Fibroblast of skin of right quadriceps (primary cell): ENCODE measurements at places on chromosomes 3 and 15.
A peak's percentile ranks its signal among the peaks of the same experiment; 100 is the strongest.

GRCh38 chr3:142844339-142844977 is 44.4 kb downstream of the PCOLCE2 start:
- peak; percentile 55 for DNase-seq

GRCh38 chr3:8987645-8988383 is 24.5 kb upstream of the RAD18 start:
- DNase-seq, result peak; percentile 63

- DNase-seq, result peak; percentile 58
Measured at GRCh38 chr3:8387571-8387970, 114.1 kb upstream of the LMCD1 start.

DNA sequence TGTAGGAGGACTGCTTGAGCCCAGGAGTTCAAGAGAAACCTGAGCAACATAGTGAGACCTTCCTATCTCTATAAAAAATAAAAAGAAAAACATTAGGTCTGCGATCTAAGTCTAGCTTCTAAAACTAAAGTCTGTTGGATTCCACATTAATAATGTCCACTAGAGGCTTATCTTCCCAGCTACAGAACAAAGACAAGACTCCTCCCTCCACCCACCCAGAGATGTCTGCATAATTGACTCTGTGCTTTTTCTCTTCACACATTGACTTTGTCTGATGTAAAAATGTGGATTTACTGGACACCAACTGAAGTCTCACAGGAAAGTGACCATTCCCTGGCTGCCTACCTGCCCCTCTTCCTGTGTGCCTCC is 91.8 kb downstream of the ATP10A start:
- DNase-seq, result no peak

DNA sequence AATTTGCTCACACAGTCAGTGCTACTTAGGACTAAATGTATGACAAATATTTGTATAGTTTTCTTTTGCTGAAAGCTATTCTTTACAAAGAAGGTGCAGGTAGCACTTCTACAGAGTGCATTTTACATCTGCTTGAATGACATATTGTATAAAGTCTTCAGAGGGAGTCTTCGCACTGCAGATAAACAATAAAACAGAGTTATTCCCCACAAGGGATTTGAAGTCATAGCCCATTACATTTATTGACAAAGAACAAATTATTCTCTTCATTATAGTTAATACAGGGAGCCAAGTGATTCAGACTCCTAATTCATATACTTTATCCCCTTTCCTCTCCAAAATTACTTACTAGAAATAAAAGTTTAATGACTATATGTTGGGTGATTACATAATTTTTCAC is 529.7 kb downstream of the EDEM1 start:
- no peak for DNase-seq

GRCh38 chr3:157753787-157754136 is 250.5 kb upstream of the VEPH1 start:
- no peak for DNase-seq

- DNase-seq, result peak; percentile 21
Measured at GRCh38 chr3:56795097-56795828, 6.5 kb downstream of the ARHGEF3 start.

DNA sequence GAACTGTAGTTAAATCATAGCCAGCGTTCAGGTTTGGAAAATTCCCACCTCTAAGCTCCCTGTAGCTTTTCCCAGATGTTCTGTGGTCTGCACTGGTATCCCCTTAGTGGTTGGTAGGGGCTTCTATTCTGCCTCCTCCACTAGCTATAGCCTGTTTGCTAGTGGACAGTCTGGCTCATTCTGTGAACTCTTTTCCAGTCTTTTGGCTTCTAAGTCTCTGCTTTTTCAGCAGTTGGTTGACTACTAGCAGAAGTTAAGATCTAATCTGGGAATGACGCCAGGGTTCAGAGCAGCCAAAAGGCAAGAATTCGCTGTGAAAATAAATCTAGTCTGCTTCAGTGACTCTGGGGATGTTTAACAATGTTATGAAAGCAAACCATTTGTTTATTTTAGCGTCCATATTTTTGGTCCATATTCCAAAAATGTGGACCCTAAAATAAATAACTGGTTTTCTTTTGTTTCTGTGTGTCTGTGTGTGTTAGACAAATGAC is 73.7 kb upstream of the WDR72 start:
- peak; percentile 1 for DNase-seq

DNA sequence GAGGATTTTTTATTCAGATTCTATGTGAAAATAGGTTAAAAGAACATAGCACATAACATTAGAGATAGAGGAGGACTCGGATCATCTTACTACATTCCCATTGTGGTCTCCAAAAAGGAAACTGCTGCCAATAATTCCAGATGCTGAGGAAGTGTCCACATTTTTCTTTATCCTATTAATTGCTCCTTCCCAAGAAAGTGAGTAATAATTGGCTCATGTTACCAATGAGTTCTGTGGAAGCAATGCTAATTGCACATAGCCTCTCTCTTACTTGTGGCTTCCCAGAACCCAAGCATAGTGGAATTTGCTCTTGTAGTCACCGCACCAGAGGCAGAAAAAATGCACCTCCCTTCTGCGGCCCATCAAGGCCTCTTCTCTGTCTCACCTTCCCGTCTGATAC is 208.4 kb downstream of the PLOD2 start:
- DNase-seq, result peak; percentile 98

GRCh38 chr3:132003685-132004084 is 31.1 kb downstream of the CPNE4 start:
- DNase-seq, result no peak

DNA sequence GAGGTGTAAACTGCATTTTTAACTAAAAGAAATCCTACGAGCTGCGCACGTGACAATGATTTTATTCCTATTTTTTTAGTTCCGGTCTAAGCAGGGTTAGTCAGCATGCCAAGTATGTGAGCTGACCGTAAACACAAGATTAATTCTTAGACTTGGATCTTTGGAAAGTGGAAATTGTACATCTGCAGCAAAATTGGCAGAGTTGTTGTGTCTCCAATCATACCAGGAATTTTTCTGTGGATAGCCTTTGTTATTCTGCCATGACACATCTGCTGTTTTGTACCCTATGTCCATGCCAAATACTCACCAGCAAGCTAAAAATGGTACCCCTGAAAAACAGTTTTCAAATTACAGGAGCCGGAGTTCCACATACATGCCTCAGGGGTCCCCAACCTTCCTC is 562.5 kb downstream of the UNC13C start:
- no peak for DNase-seq

DNA sequence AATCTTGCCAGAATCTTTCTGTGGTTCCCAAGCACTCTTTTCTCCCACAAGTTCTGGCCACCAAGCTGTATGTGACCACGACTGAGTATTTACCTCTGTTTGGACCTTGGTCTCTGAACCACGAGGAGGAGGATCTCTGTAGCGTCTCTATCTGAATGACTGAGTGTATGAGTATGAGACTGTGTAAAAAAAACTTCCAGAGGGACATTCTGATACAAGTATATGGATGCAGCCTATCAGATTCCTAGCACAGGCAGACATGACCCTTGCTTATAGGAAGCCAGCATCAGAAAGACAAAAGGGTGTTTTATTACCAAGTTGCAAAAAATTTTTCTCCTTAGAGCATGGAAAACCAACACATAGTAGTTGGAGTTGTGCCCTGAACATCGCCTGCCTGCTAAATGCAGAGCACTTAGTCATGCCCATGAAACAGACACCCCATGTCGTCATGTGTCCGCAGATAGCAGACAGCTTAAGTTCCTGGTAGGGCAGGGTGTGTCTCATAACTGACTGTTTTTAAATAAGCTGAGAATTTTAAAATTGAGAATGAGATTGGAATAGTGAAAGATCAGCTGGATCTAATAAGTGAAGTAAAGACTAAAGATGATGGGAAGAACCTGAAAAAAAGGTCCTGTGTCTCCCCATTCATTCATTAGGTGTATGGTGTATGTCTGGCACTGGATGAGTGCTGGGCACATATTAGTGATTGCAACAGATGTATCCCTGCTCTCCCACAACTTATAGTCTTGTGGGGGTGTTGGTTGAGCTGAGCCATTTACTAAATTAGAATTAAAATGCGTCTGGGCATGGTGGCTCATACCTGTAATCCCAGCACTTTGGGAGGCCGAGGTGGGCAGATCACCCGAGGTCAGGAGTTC is 30.9 kb downstream of the DAG1 start:
- DNase-seq, result peak; percentile 95

GRCh38 chr15:63612300-63612699 is 15.1 kb downstream of the FBXL22 start:
- no peak for DNase-seq

GRCh38 chr3:96813820-96814650 is at the start of gene EPHA6:
Gene EPHA6, plus strand, starts transcription at chr3:96814594.
- DNase-seq, result peak; percentile 38

DNA sequence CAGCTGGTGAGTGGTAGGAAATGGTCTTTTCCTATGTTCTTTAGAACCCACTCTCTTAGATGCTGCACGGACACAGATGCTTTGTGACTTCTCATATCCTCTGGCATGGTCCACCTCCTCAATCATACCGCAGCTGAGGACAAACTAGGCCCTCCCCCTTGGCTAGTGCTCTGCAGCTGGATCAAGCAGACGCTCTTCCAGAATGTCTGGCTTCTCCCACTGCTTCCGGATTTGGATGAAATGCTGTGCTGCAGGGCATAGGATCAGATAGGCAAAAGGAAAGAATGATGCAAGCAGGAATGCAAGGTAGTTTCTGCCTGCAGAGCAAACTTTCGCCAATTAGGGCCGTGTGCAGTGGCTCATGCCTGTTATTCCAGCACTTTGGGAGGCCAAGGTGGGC is 75.7 kb upstream of the SLC4A7 start:
- DNase-seq, result peak; percentile 80

- DNase-seq, result no peak
Measured at GRCh38 chr15:88736204-88736603, 67.0 kb upstream of the ACAN start.

GRCh38 chr3:52433996-52434479 is 10.9 kb downstream of the SEMA3G start:
- no peak for DNase-seq

- no peak for DNase-seq
Measured at GRCh38 chr15:99344639-99345038, 93.4 kb downstream of the LRRC28 start.

- no peak for DNase-seq
Measured at GRCh38 chr3:139260041-139260486, 83.8 kb upstream of the MRPS22 start.

DNA sequence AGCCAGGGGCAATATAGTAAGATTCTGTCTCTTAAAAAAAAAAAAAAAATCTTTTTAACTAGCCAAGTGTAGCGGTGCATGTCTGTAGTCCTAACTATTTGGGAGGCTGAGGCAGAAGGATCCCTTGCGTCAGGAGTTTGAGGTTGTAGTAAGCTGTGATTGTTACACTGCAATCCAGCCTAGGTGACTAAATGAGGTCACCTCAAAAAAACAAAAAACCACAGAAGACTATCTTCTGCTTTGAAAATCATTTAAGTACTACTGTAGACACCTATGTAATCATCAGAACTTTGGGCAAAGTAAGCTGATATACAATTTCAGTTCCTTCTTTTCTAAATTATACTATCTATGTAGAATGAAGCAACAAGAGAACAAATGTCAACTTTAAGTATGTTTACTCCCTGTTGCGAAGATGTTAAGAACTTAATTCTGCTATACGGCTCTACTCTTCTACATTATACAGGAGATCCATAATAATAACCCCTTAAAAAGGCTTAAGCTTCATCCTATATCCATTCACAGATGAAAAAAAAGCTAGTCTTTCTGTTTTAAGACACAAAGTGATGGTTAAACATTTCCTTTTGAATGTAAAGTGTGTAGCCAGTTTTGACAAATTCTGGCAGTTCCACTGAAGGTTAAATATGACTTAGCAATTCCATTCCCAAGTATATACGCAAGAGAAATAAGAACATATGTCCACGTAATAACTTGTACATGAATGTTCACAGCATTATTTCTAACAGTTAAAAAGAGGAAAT is 15.2 kb downstream of the DAZL start:
- DNase-seq, result no peak

- no peak for DNase-seq
Measured at GRCh38 chr3:57815036-57815435, 58.9 kb downstream of the SLMAP start.

DNA sequence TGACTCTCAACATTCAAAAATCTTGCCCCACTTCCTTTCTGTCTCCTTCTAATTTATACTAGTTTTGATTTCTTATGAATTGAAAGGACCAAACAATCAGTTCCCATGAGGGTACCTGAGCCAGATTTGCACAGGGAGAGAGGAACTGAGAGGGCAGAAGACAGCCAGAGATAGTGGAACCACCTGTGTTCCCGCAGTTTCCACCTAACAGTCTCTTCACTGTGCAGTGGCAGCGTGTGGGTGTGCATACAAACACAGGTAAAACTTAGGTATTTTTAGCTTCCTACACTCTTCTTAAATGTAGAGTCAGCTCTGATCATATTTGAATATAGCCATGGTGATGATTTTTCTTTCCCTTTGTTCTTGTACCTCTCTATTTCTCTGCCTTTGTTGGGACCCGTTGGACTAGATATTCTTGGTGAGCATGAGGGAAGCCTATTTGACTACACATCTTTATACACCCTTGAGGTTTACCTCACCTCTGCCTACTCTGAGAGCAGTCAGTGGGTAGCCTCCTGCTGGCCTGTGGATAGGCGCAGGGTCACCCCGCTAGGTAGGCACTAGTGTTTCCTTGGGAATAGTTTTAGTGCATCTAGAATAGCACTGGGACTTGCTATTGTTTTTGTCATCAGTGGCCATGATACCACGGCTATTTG is 58.8 kb downstream of the MAP3K13 start:
- no peak for DNase-seq

- no peak for DNase-seq
Measured at GRCh38 chr15:94671858-94672532, 440.6 kb downstream of the MCTP2 start.

DNA sequence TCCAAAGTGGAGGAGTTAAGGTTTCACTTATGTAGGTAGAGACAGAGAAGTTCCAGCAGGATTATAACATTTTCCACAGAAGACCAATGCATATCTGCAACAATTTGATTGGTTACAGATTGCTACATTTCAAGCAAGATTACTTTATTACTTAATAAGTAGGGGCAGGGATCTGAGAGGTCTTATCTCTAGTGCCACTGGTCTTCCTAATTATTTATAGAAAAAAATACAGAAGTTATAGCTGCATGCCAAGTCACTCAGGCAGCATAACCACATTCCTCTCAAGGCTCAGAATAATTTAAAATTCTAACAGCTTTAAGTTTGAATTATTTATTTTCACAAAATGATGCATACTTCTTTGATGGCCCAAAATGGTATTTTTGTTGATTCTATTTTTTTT is 30.5 kb downstream of the RAD54L2 start:
- no peak for DNase-seq

DNA sequence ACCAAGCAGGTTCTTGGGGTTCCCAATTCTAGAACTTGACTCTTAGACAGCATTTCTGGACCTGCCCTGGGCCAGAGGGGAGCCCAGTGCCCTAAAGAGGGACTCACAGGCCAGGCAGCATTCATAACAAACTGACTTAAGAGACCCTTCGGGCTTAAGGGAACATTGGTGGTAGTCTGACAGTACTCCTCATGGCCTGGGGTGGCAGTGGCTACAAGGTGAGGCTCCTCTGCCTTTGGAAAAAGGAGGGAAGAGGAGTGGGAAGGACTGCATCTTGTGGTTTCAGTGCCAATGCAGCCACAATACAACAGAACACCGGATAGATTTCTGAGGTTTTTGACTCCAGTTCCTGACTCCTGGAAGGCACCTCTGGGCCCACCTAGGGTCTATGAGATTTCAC is 172.2 kb upstream of the STRIT1 start:
- no peak for DNase-seq
